ENCODE measurements at places on chromosomes 16 and 17. TPM values are rescaled to one million over a fixed set of nuclear protein-coding genes. Genes with fewer than 3 reads are reported as not detected.

Gene LLGL2
- 5.2 TPM for total RNA-seq

Gene SOX15
- total RNA-seq = not detected

Gene GP1BA
- 0.05 TPM for total RNA-seq

Gene XYLT1
- 0.33 TPM for total RNA-seq

Gene C17orf113
- total RNA-seq = 0.07 TPM

Gene ABCC11
- total RNA-seq = 0.20 TPM

Gene ALKBH5
- total RNA-seq = 81.7 TPM

Gene TLCD1
- total RNA-seq = 2.5 TPM

Gene NUPR1
- 12.5 TPM for total RNA-seq

Gene FAM20A
- not detected for total RNA-seq

Gene MT4
- not detected for total RNA-seq

Gene ACE
- 13.5 TPM for total RNA-seq

Gene CSH2
- not detected for total RNA-seq

Gene SPATA22
- not detected for total RNA-seq

Gene LRRC59
- 212 TPM for total RNA-seq

Gene CX3CL1
- 5.1 TPM for total RNA-seq

Gene SMIM22
- not detected for total RNA-seq

Gene MYH11
- total RNA-seq = under 0.01 TPM

Gene NEUROD2
- total RNA-seq = not detected

Gene HS3ST3B1
- 0.44 TPM for total RNA-seq

Gene KIF1C
- total RNA-seq = 90.9 TPM

Gene RHBDL3
- total RNA-seq = 0.07 TPM

Gene KRT12
- total RNA-seq = not detected

Gene DYNLRB2
- total RNA-seq = not detected

Gene HP
- total RNA-seq = not detected

Gene TNFRSF12A
- total RNA-seq = 174 TPM

Gene QRICH2
- total RNA-seq = 4.7 TPM

Gene TBC1D26
- not detected for total RNA-seq

Gene ABCC3
- 0.64 TPM for total RNA-seq

Gene CA7
- total RNA-seq = not detected
